IMR-90 (cell line): ENCODE measurements at places on chromosomes 2 and 18. TPM values are rescaled to one million over a fixed set of nuclear protein-coding genes. Genes with fewer than 3 reads are reported as not detected.

DNA sequence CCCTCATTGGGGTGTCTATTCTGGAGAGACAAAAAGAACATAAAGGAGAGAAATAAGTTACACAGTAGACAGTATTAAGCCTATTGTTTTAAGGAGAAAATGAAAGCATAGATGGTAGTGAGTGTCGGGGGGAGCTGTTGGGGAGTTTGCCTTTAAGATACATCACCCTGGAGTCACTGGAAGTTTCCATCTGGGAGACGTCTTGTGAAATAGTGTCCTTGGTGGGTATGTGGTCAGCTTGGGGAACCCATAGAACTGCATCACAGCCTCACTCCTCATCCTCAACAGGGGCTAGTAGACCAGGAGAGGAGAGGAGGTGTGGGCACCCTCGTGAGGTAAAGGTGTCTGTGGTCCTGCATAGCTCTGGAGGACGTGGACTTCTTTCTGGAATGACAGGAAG, 60.6 kb downstream of the RNF144A start:
- H3K4me3 ChIP-seq, result no peak overlapping the region
- H3K27me3 ChIP-seq, result no peaks in the 10 kb centered on the region
- no peaks in the 10 kb centered on the region for H3K36me3 ChIP-seq
- DNase-seq, result no peak
- no peaks in the 10 kb centered on the region for H3K4me1 ChIP-seq

DNA sequence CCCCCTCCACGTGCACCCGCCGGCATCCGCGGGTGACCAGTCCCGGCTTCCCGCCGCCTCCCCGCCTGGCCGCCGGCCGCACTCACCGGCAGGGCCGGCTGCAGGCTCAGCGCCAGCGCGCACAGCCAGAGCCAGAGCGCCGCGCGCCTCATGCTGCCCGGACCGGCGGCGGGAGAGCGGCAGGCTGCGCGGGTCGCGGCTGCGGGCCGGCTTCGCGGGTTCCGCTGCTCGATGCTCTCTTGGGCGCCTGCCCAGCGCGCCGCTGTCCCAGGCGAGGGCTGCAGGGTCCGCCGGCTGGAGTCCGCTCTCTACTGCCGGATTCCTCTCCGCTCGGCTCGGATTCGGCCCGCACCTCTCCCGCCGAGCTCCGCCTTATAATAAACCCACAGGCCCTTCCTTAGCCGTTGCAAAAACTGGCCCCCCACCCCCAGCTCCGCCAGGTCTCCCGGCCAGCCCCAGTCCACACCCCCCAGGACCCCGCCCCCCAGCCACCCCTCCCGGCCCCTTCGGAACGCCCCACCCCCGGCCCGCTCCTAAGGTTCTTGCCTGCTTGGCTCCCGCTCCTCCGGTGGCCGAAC, at the start of gene SDC1:
Gene SDC1 (minus strand): TSS at position 415 of the 578 bp plus-strand sequence. CDS start 263 bp downstream, at position 152.
- no peaks in the 10 kb centered on the region for H3K36me3 ChIP-seq
- DNase-seq, result peak; percentile 45
- H3K27me3 ChIP-seq, result no peaks in the 10 kb centered on the region

CIAO1 gene
- 85.5 and 94.3 TPM in 2 replicates for total RNA-seq

DOK1 gene
- total RNA-seq, result 12.2 and 15.4 TPM in 2 replicates

DNA sequence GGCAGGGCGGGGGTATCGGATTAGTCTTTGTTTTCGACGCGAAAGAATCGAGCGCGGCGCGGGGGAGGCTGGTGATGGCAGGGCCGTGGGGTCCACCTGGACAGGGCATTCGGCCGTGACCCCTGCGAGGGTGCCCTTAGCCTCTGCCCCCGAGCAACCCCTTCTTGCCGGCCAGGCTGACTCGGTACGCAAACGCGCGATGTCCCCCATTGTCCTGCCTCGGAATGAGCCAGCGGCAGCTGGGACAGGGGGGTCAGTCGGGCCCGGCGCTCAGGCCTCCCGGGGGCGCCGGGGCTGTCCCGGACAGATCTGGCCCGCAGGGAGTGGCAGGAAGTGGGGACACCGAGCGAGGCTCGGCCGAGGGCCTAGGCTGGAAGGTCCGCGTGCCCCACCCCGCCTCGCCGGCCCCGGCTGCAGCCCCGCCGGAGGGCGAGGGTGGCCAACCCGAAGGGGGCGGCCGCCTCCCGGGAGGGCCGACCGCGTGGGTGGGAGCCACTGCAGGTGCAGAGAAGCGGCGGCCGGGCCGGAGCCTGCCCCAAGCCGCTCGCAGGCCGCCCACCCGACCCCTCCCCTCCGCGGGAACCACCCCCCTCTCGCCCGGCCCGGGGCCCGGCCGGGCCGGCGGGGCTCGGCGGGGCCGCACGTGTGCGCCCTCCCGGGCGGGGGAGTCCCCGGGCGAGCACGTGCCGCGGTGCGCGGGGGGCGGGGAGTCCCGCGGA, at the start of gene TET3:
Gene TET3 (plus strand): TSS at position 708 of the 719 bp plus-strand sequence. CDS start 1,494 bp downstream, outside the sequence.
- H3K4me1 ChIP-seq, result peaks cover 26% of the 10 kb centered on the region
- peak within 1 kb of the TSS; percentile 53 for H3K4me3 ChIP-seq
- H3K27ac ChIP-seq, result peak within 1 kb of the TSS; percentile 18
- H3K36me3 ChIP-seq, result peaks cover 5% of the 10 kb centered on the region

- DNase-seq, result no peak
- no peak overlapping the region; the same call in 1 of the 2 replicates for H3K27ac ChIP-seq
- peaks cover 73% of the 10 kb centered on the region for H3K36me3 ChIP-seq
- H3K4me3 ChIP-seq, result no peak overlapping the region
- H3K4me1 ChIP-seq, result peaks cover 9% of the 10 kb centered on the region
- H3K27me3 ChIP-seq, result no peaks in the 10 kb centered on the region
Measured at GRCh38 chr2:1674276-1674675, 70.0 kb downstream of the PXDN start.

HDHD2 gene
- 16.7 and 18.6 TPM in 2 replicates for total RNA-seq

NCL gene
- total RNA-seq, result 289 and 506 TPM in 2 replicates

TMEM198 gene
- total RNA-seq, result under 0.01 and 0.18 TPM in 2 replicates

- DNase-seq, result no peak
- no peaks in the 10 kb centered on the region for H3K27me3 ChIP-seq
- no peak overlapping the region for H3K27ac ChIP-seq
- peaks cover 3% of the 10 kb centered on the region; the same call in 1 of the 2 replicates for H3K36me3 ChIP-seq
- H3K4me1 ChIP-seq, result peaks cover 12% of the 10 kb centered on the region
Measured at GRCh38 chr2:100923461-100924060, 78.5 kb upstream of the RPL31 start.

GRCh38 chr18:78406743-78407465, 572.7 kb upstream of the SALL3 start:
- no peaks in the 10 kb centered on the region for H3K36me3 ChIP-seq
- H3K27me3 ChIP-seq, result no peaks in the 10 kb centered on the region
- H3K4me3 ChIP-seq, result no peak overlapping the region
- no peak for DNase-seq

GRCh38 chr2:237411092-237411601, 2.8 kb downstream of the COL6A3 start:
- DNase-seq, result no peak
- peak overlapping the region; percentile 96 for H3K4me3 ChIP-seq
- H3K4me1 ChIP-seq, result peaks cover 12% of the 10 kb centered on the region
- H3K36me3 ChIP-seq, result peaks cover 36% of the 10 kb centered on the region
- no peaks in the 10 kb centered on the region for H3K27me3 ChIP-seq

CHPF gene
- total RNA-seq, result 24.0 and 27.2 TPM in 2 replicates

LHCGR gene
- total RNA-seq, result under 0.01 and 0.18 TPM in 2 replicates

GRCh38 chr2:120642646-120643045, 93.0 kb upstream of the GLI2 start:
- no peaks in the 10 kb centered on the region for H3K36me3 ChIP-seq
- H3K4me3 ChIP-seq, result no peak overlapping the region
- H3K27ac ChIP-seq, result no peak overlapping the region
- DNase-seq, result no peak
- peaks cover under 1% of the 10 kb centered on the region; the same call in 1 of the 2 replicates for H3K4me1 ChIP-seq

GRCh38 chr2:224682134-224682533, 34.0 kb downstream of the CCDC195 start:
- DNase-seq, result no peak
- no peak overlapping the region for H3K27ac ChIP-seq
- H3K36me3 ChIP-seq, result no peaks in the 10 kb centered on the region
- H3K4me1 ChIP-seq, result peaks cover 4% of the 10 kb centered on the region
- H3K27me3 ChIP-seq, result no peaks in the 10 kb centered on the region

GRCh38 chr2:154470376-154470775, 228.1 kb upstream of the KCNJ3 start:
- H3K27me3 ChIP-seq, result no peaks in the 10 kb centered on the region
- no peaks in the 10 kb centered on the region for H3K4me1 ChIP-seq
- H3K36me3 ChIP-seq, result no peaks in the 10 kb centered on the region

GRCh38 chr2:11870584-11870983, 124.2 kb downstream of the LPIN1 start:
- no peak for DNase-seq
- H3K27ac ChIP-seq, result no peak overlapping the region
- H3K27me3 ChIP-seq, result peaks cover 3% of the 10 kb centered on the region
- H3K4me1 ChIP-seq, result peaks cover 4% of the 10 kb centered on the region
- no peaks in the 10 kb centered on the region for H3K36me3 ChIP-seq

ALK gene
- not detected in 2 replicates for total RNA-seq

DNA sequence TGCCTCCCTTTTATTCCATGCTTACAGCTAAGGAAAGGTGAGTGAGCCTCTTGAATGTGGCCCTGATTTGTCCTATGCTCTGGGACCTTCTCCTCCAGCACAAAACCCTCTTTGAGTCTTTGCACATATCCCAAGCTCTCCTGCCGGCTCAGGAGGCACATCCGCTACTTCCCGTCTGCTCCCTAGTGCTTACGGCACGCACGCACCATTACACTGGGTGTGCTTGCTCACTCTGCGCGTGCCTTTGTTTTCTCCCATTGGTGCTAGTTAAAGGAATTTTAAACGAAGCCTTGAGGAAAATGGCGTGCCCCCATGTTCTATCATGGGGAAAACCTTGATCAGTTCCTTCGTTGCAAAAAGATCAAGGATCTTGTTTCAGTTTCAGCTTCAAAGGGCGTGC, 7.9 kb upstream of the DGKD start:
- H3K27ac ChIP-seq, result no peak overlapping the region
- no peak overlapping the region for H3K4me3 ChIP-seq
- peaks cover 1% of the 10 kb centered on the region for H3K4me1 ChIP-seq
- H3K27me3 ChIP-seq, result peaks cover 21% of the 10 kb centered on the region

- no peak for DNase-seq
- no peaks in the 10 kb centered on the region for H3K27me3 ChIP-seq
- no peak overlapping the region for H3K27ac ChIP-seq
Measured at GRCh38 chr18:3689986-3690763, 240.2 kb downstream of the TGIF1 start.

ADD2 gene
- total RNA-seq, result not detected in 2 replicates

RAB11FIP5 gene
- 21.4 and 21.5 TPM in 2 replicates for total RNA-seq

DNA sequence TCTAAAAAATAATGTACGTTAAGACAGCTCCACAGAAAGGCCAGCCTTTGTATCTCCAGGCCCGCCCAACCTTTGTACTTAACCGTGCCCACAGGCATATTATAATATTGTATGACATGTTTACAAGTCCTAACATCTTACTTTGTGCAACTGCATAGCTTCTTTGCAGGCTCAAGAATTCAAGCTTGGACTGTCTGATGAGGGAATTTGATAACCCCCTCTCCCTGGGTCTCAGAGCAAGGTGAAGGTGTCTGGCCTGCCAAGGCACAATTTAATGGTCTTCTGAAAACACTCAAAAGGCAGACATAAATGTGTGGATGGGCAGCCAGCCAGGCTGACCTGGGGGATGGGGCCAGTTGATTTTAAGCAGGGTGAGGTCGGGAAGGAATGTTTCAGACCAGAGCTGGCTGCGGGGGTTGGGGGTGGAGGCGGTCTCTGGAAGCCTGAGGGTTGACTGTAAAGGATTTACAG, 732.7 kb upstream of the FANCL start:
- no peak overlapping the region for H3K4me3 ChIP-seq
- no peaks in the 10 kb centered on the region for H3K4me1 ChIP-seq
- DNase-seq, result no peak
- H3K27me3 ChIP-seq, result 0 out of 2 replicates have a peak, but pooled peaks cover 2% of the 10 kb centered on the region

KLHL41 gene
- 0.18 and 0.28 TPM in 2 replicates for total RNA-seq

GRCh38 chr18:11850821-11851145, 430 bp upstream of the CHMP1B start:
- H3K27me3 ChIP-seq, result no peaks in the 10 kb centered on the region
- no peaks in the 10 kb centered on the region; the same call in 1 of the 2 replicates for H3K36me3 ChIP-seq
- DNase-seq, result no peak
- H3K4me3 ChIP-seq, result peak overlapping the region; percentile 83
- H3K27ac ChIP-seq, result peak overlapping the region; percentile 82
- H3K4me1 ChIP-seq, result peaks cover 6% of the 10 kb centered on the region

DNA sequence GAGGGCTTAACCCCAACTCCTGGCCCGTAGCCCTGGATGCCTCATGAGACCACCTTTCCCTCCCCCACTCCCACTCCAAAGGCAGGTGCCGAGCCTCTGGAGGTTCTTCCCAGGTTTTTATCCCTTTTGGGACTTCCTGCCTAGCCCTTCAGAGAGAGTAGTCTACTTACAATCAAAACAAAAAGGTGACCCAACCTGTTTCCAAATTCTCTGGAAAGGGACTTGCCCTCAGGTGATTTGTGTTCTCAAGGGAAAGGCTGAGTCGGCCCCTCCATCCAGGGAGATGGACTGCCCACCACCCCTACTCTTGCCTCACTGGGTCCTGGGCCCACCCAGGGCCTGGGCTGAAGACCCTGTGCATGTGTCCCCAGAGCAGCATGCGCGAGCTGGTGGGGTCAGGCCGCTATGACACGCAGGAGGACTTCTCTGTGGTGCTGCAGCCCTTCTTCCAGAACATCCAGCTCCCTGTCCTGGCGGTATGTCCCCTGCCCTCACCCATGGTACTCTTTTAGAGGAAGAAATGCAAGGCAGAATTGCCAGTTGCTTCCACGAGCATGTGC, 108.5 kb downstream of the PLB1 start:
- no peaks in the 10 kb centered on the region for H3K36me3 ChIP-seq
- DNase-seq, result no peak
- H3K27ac ChIP-seq, result no peak overlapping the region
- H3K4me1 ChIP-seq, result peaks cover 4% of the 10 kb centered on the region; the same call in 1 of the 2 replicates
- H3K4me3 ChIP-seq, result no peak overlapping the region

POTEE gene
- total RNA-seq, result not detected in 2 replicates

ASXL3 gene
- total RNA-seq, result under 0.01 and 0.54 TPM in 2 replicates

GRCh38 chr18:12290086-12290485, 18.0 kb upstream of the TUBB6 start:
- H3K27me3 ChIP-seq, result no peaks in the 10 kb centered on the region
- no peak for DNase-seq
- no peak overlapping the region for H3K27ac ChIP-seq
- H3K36me3 ChIP-seq, result no peaks in the 10 kb centered on the region

GRCh38 chr2:88955607-88956006, 264.1 kb downstream of the RPIA start:
- H3K27ac ChIP-seq, result no peak overlapping the region
- no peaks in the 10 kb centered on the region for H3K36me3 ChIP-seq
- no peaks in the 10 kb centered on the region for H3K4me1 ChIP-seq
- DNase-seq, result no peak

ADGRF3 gene
- total RNA-seq, result not detected in 2 replicates
